ENCODE measurements at places on chromosomes 4 and X. TPM values are rescaled to one million over a fixed set of nuclear protein-coding genes. Genes with fewer than 3 reads are reported as not detected.

DNA sequence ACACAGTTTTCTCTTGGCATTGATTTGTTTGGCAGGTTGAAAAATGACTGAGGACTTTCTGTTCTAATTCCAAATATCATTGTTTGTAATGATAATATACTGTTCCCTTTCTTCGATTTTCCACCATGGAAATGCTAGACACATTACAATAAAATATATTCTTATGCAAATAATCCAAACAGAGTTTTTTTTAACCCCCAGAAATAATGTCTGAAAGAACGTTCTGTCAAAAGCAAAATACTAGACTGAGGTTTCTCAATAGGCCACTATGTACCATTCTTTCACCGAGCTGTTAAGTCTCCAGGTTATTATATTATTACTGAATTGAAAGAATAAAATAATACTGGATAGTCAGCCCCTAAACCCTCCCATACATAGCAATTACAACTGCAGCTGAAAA is 312.5 kb downstream of the ZIC3 start:
- no peaks in the 10 kb centered on the region for H3K4me1 ChIP-seq
- no peak overlapping the region for H3K4me3 ChIP-seq
- H3K27ac ChIP-seq, result no peak overlapping the region
- no peaks in the 10 kb centered on the region for H3K27me3 ChIP-seq

- H3K27ac ChIP-seq, result no peak overlapping the region
- H3K36me3 ChIP-seq, result no peaks in the 10 kb centered on the region
- H3K4me3 ChIP-seq, result no peak overlapping the region
- peaks cover 46% of the 10 kb centered on the region for H3K27me3 ChIP-seq
- DNase-seq, result no peak
These were observed 2.7 kb upstream of the AMELX start for GRCh38 chrX:11290416-11291102.

- H3K27ac ChIP-seq, result no peak overlapping the region
- DNase-seq, result peak; percentile 60
These were observed 69.5 kb downstream of the PDE5A start for GRCh38 chr4:119559044-119559647.

- peaks cover 14% of the 10 kb centered on the region for H3K4me1 ChIP-seq
- H3K4me3 ChIP-seq, result no peak overlapping the region
- no peak overlapping the region for H3K27ac ChIP-seq
- DNase-seq, result peak; percentile 43
- no peaks in the 10 kb centered on the region for H3K36me3 ChIP-seq
- no peaks in the 10 kb centered on the region for H3K27me3 ChIP-seq
These were observed 666.0 kb downstream of the GRID2 start for GRCh38 chr4:92969650-92970379.

ADH1C gene
- not detected for total RNA-seq

- no peak for DNase-seq
- no peaks in the 10 kb centered on the region for H3K27me3 ChIP-seq
- H3K27ac ChIP-seq, result no peak overlapping the region
- no peaks in the 10 kb centered on the region for H3K36me3 ChIP-seq
- H3K4me1 ChIP-seq, result no peaks in the 10 kb centered on the region
These were observed 10.5 kb downstream of the SEPTIN11 start for GRCh38 chr4:76960014-76960413.

- no peaks in the 10 kb centered on the region for H3K36me3 ChIP-seq
- no peak overlapping the region for H3K4me3 ChIP-seq
- no peaks in the 10 kb centered on the region for H3K27me3 ChIP-seq
These were observed 647.0 kb upstream of the PCDH10 start for GRCh38 chr4:132502096-132502552.

CLIC2 gene
- total RNA-seq, result 1.7 TPM

- H3K36me3 ChIP-seq, result no peaks in the 10 kb centered on the region
- DNase-seq, result peak; percentile 61
- H3K4me1 ChIP-seq, result peaks cover 22% of the 10 kb centered on the region
- no peaks in the 10 kb centered on the region for H3K27me3 ChIP-seq
- peak overlapping the region; percentile 53 for H3K27ac ChIP-seq
These were observed 124.7 kb upstream of the CPEB2 start for GRCh38 chr4:14877246-14878225.

USP17L27 gene
- total RNA-seq, result not detected

GRCh38 chr4:28148221-28148620 is 1287.6 kb downstream of the STIM2 start:
- DNase-seq, result no peak
- no peaks in the 10 kb centered on the region for H3K4me1 ChIP-seq
- H3K27me3 ChIP-seq, result no peaks in the 10 kb centered on the region
- no peak overlapping the region for H3K4me3 ChIP-seq
- H3K27ac ChIP-seq, result no peak overlapping the region
- no peaks in the 10 kb centered on the region for H3K36me3 ChIP-seq

DNA sequence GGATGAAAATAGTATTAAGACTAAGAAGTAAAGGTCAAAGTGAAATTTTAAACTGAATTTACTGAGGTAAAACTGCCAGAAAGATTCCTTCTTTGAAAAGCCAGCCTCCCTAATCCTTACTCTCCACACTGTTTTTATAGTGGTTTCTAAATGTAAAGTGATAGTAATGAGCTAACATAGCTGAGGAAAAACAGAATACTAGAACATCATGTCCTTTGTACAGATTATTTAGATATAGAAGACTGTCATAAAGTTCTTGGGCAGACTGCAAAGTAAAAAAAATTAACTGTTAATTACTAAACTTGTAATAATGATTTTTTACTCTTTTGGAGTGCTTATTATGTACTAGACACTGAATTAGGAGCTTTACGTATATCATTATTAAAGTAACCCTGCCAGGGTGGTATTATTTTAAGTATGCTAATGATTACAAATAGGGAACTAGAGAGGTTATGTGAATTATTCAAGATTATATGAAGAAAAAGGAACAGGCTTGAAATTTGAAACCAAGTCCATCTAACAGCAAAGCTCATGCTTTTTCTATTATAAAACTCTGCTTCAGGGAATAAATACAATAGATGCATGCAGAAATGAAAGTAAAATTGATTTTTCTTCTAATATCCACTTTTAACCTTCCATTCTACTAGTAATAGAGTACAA is 150.5 kb downstream of the TBCK start:
- H3K4me1 ChIP-seq, result peaks cover 6% of the 10 kb centered on the region
- H3K4me3 ChIP-seq, result no peak overlapping the region
- H3K27ac ChIP-seq, result no peak overlapping the region
- DNase-seq, result no peak
- H3K36me3 ChIP-seq, result no peaks in the 10 kb centered on the region

GRCh38 chr4:89788206-89789072 is 48.5 kb downstream of the SNCA start:
- no peaks in the 10 kb centered on the region for H3K36me3 ChIP-seq
- no peak overlapping the region for H3K27ac ChIP-seq
- no peaks in the 10 kb centered on the region for H3K4me1 ChIP-seq
- no peaks in the 10 kb centered on the region for H3K27me3 ChIP-seq
- DNase-seq, result no peak
- no peak overlapping the region for H3K4me3 ChIP-seq

DNA sequence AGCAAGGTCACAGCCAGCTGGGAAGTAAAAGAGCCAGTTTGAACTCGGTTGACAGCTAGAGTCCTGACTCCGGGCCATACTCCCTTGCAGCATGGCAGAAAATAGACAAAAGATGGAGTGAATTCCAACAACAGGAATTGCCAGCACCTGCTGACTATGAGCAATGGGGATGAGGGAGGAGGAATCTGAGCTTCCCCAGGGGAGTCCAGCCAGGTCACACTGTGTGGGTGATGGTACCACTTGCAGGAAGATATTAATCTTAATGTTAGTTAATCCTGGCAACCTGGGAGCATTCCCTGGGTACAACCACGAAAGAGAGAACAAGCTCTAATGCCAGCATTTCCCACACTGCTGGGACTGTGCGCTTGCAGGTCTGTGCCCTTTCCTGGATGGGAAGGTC is 48.1 kb upstream of the S100G start:
- H3K36me3 ChIP-seq, result no peaks in the 10 kb centered on the region
- H3K27ac ChIP-seq, result no peak overlapping the region
- no peak for DNase-seq
- no peaks in the 10 kb centered on the region for H3K27me3 ChIP-seq
- H3K4me1 ChIP-seq, result peaks cover 6% of the 10 kb centered on the region

TMEM31 gene
- not detected for total RNA-seq

GRCh38 chrX:4547213-4547836 is 833.9 kb upstream of the PRKX start:
- no peak overlapping the region for H3K27ac ChIP-seq
- no peaks in the 10 kb centered on the region for H3K27me3 ChIP-seq
- DNase-seq, result peak; percentile 82

- H3K27ac ChIP-seq, result no peak overlapping the region
- DNase-seq, result no peak
- no peaks in the 10 kb centered on the region for H3K36me3 ChIP-seq
- H3K27me3 ChIP-seq, result no peaks in the 10 kb centered on the region
- no peak overlapping the region for H3K4me3 ChIP-seq
- peaks cover 14% of the 10 kb centered on the region for H3K4me1 ChIP-seq
These were observed 35.4 kb upstream of the STS start for GRCh38 chrX:7112071-7112470.

DNA sequence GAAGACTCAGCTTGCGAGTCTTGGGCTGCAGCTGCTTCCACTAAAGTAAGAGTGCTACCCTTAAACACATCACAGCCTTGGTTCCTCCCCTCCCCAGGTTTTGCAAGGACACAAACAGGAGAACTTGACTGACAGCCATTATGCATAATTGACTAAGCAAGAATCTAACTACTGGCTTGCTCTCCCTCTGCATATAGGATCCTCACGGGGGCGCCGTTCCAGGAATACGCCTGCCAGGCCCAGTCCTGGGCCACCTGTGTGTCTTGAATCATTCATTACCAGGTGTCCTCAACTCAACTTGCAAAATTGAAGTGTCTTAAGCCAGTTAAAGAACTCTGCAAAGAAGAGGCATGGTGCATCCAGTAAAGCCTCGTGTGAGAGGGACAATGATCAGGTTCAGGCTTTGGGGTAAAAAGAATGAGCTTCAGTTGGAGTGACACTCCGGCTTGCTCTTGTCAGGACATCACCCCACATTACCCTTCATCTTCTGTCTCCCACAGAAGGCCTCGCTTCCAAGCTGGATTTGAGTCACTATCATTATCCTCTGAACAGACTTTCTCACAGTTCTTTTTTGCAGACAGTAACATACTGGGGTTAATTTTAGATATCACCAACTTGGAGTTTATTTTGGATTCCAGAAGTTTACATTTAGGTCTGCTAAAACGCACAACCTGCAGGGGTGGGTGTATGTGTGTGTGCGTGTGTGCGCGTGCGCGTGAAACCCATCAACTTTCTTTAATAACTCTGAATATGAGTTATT is 273.5 kb upstream of the HS3ST1 start:
- no peak overlapping the region for H3K4me3 ChIP-seq
- H3K27ac ChIP-seq, result no peak overlapping the region
- DNase-seq, result no peak
- H3K4me1 ChIP-seq, result no peaks in the 10 kb centered on the region
- H3K36me3 ChIP-seq, result no peaks in the 10 kb centered on the region

GRCh38 chr4:113575401-113575800 is 186.1 kb downstream of the CAMK2D start:
- peaks cover 38% of the 10 kb centered on the region for H3K4me1 ChIP-seq
- H3K4me3 ChIP-seq, result no peak overlapping the region
- no peak for DNase-seq

ZFP42 gene
- total RNA-seq, result not detected

DNA sequence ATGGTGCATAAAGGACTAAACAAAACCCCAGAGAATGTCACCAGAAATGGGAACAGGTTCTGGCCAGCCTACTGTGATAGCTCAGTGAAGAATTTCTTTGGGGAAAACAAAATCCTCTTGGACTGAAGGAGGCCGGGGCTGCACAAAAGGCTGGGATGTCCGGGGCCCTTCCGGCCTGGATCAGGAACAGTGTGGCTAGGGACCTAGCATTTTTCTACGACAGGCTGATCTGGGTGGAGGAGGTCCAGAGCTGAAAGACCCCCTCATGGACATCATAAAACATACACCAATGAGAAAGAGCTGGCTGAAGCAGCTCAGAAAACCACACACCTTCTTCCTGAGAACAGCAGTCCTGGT is 94.7 kb downstream of the BCOR start:
- H3K36me3 ChIP-seq, result no peaks in the 10 kb centered on the region
- no peak for DNase-seq
- H3K27me3 ChIP-seq, result no peaks in the 10 kb centered on the region
- H3K27ac ChIP-seq, result no peak overlapping the region

DNA sequence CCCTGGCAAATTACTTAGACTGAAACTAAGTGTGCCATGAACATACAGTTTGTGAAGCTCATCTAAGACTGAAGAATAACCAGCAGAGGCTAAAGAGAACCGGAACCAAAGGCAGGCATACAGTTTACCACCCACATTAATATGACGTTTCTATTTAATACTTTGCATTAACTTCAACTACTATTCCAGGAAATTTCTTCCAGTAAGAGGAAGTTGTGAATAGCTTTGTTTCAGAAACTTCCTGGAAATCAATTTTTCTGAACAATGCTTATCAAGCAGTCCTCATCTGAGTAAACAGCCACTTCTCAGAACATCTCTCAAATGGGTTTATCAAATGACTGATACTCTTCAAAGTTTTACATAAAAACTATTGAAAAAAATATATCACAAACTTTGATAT is 252.7 kb downstream of the OPHN1 start:
- no peaks in the 10 kb centered on the region for H3K36me3 ChIP-seq
- H3K27me3 ChIP-seq, result no peaks in the 10 kb centered on the region
- H3K4me3 ChIP-seq, result no peak overlapping the region
- H3K4me1 ChIP-seq, result no peaks in the 10 kb centered on the region
- DNase-seq, result no peak
- no peak overlapping the region for H3K27ac ChIP-seq

TMPRSS11D gene
- not detected for total RNA-seq

DNA sequence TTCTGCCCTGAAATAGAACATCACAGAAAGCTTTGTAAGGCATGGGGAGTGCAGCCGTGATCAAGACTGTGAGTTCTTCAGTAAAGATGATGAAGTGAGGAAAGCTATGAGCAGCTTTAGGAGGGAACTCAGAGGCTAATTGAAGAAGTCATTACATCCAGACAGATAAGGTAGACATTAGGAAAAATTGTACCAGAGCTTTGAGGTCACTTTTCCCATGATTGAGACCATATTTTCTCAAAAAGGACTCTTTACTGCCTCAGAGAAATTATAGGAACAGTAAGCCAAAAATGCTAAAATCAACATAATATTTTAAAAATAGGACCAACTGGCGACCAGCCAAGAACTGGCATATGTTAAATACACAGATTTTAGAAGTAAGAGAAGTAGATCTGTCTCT is 11.2 kb downstream of the CHST7 start:
- H3K27ac ChIP-seq, result no peak overlapping the region
- H3K4me3 ChIP-seq, result no peak overlapping the region
- DNase-seq, result no peak
- H3K36me3 ChIP-seq, result no peaks in the 10 kb centered on the region

GRCh38 chr4:21728304-21728703 is 220.3 kb downstream of the KCNIP4 start:
- H3K4me3 ChIP-seq, result no peak overlapping the region
- no peak overlapping the region for H3K27ac ChIP-seq
- H3K27me3 ChIP-seq, result no peaks in the 10 kb centered on the region
- no peaks in the 10 kb centered on the region for H3K4me1 ChIP-seq
- H3K36me3 ChIP-seq, result no peaks in the 10 kb centered on the region
- no peak for DNase-seq

GRCh38 chrX:76148753-76149152 is 24.1 kb upstream of the PBDC1 start:
- H3K36me3 ChIP-seq, result no peaks in the 10 kb centered on the region
- no peaks in the 10 kb centered on the region for H3K27me3 ChIP-seq
- H3K4me1 ChIP-seq, result peaks cover 18% of the 10 kb centered on the region
- H3K27ac ChIP-seq, result peak overlapping the region; percentile 70
- peak overlapping the region; percentile 16 for H3K4me3 ChIP-seq
- peak; percentile 59 for DNase-seq

HERC5 gene
- total RNA-seq, result 0.54 TPM

SPANXN3 gene
- not detected for total RNA-seq

GATA1 gene
- total RNA-seq, result not detected

- H3K4me3 ChIP-seq, result no peak overlapping the region
- no peak overlapping the region for H3K27ac ChIP-seq
- no peaks in the 10 kb centered on the region for H3K27me3 ChIP-seq
These were observed 20.5 kb upstream of the NAP1L5 start for GRCh38 chr4:88718098-88718497.

PWWP3B gene
- total RNA-seq, result not detected

Data from A673 (cell line).